ENCODE measurements at places on chromosomes 2 and 18.

DNA sequence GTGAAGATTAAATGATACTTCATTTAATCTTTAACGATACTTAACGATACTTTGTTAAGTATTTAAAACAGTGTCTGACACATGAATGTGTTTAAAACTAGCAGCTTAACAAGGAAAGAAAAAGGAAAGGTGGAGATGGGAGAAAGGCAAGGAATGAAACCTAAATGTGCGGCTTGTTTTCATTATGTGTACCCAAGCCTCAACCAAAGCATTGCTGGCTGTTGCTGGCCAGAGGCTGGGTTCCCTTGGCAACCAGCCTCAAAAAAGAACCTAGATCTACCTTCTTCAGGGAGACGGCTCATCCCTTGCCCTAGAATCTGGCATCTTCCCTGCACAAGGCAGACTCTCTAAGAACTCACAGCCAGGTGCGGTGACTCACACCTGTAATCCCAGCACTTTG is 13.8 kb upstream of the PCBP1 start:
- DNase-seq: no peak

DNA sequence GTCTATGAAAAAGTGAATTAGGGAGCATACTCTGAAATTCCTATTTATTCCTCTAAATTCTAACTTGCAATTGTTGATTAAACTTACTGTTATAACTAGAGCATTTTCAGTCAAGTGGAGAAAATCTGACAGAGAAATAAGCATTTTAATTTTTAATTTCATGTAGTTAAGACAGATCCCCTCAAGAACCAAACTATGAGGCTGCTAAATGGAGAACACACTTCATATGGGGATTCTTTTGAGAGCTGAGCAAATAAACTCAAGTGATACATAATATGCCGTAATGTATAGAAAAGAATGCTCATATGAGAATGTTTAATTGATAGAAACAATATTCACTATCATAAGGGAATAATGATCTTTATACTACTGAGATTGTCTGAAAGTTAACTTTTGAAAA is 340.8 kb downstream of the ERBB4 start:
- DNase-seq: no peak

DNA sequence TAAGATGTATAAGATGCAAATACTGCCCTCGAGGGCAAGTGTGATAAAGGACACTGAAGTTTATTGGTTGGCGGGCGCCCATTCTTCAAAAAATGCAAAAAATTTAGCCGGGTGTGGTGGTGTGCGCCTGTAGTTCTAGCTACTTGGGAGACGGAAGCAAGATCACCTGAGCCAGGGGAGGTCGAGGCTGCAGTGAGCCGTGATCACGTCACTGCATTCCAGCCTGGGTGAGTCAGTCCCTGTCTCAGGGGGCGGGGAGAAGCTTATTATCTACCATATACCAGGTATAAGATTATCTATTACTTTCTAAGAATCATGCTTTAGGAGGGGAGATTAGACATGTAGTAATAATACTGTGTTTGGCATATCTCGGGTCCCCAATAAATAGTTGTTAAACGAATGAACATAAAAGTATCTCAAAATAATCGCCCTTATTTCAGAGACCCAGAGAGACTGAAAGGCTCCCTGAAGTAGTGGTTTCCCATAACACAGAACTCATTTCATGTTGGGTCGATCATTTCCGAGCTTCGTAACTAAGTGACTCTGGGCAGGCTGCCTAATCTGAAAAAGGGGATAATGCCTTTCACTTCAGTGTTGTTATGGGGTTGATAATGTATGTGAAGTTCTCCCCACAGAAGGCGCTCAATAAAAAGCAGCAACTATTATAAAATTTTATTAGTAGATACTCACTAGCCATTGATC is 1.2 kb upstream of the SELENOI start:
- no peak for DNase-seq

DNA sequence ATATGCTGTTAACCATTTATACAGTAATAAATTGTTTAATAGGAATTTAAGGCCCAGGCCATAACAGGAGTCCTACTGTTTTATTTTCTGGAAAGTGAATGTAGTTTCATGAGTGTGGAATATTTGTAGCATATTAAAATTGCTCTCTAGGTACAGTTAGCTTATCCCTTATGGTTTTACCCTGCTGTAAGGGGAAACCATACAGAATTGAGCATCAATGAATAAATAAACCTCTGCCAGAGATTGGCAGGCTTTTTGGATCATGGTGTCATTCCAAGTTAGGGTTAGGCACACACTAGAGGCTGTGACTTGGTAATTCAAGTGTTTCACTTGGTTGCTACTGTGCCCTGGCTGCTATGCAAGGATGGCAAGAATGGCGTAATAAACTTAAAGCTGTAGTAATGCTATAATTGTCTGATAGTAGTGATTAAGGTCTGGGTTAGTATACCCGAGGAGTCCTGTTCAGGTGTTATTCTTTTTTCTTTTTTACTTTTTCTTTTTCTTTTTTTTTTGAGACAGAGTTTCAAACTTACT is 30.4 kb downstream of the BMPR2 start:
- DNase-seq: no peak

DNA sequence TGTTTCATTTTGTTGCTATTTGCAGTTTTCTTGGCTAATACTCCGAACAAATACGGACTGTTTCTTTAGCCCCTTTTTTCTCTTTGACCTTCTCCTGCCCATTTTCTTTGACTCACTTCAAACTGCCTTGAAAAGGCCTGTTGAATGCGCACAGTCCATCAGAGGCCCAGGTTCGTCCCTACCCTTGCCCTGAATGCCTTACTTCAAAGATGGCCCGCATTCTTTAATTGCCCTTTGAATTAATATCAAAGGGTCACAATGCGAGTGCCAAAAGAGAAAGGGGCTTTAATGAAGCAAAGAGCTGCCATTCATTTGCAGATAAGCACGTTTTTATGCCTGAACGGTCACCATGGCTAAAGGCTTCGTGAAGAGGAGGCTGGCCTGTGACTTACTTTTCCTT is 29.7 kb downstream of the PAX3 start:
- no peak for DNase-seq

DNA sequence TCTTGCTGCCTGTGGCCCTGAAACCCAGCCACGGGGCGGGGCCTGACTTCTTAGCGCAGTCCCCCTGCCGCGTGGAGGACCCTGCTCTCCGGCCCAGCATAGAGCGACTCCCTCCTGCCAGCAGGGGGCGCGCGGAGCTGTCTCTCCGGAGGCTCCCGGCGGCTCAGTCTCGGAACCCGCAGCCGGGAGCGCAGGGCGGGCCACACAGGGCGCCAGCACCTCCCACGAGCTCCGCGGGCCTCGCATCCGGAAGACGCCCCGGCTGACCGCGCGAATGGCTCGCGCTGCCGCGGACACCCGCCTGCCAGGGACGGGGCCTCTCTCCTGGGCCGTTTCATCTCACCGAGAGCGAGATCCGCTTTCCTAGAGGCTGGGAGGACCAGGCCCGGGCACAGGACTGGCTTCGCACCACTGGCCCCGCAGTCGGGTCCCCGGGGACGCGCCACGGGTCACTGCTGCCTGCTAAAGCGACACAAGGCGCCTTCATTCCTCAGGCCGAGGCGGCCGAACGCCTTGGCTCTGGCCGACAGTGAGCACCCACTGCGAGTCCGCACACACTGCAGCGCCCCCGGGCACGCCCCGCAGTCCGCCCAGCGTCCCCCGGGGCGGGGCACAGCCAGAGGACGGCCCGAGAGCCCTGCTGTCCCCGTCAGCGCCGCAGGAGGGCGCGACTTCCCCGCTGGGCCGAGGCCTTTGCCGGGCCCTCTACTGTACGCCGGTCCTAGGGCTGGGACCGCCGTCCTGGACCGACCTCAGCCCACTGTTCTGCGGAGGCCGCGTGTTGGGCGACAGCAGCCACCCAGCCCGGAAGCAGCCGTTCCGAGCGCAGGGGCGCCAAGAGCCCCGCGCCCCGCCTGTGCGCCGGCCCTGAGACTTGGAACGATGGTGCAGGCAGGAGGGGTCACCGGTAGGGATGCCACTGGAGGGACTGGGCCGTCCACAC is 39.0 kb upstream of the ARHGEF4 start:
- DNase-seq: peak; percentile 87

- DNase-seq: no peak
These were observed 480.0 kb upstream of the HS6ST1 start for GRCh38 chr2:128798502-128799283.

Measured in central memory CD4-positive, alpha-beta T cell (primary cell).